Stimulated activated CD8-positive, alpha-beta memory T cell treated with anti-CD3 and anti-CD28 coated beads, Interleukin-15, amount 100 ng/mL, for 48 hours (primary cell): ENCODE measurements at places on chromosomes 13 and 19.
A peak's percentile ranks its signal among the peaks of the same experiment; 100 is the strongest.

GRCh38 chr19:48539503-48540096 is 12.4 kb upstream of the SULT2B1 start:
- DNase-seq = no peak

GRCh38 chr13:44355621-44356020 is 18.0 kb upstream of the SERP2 start:
- DNase-seq = no peak

- peak; percentile 8 for DNase-seq
Observed at GRCh38 chr13:49220036-49220855, at the start of gene MLNR. MLNR (plus strand) TSS chr13:49220338; CDS start chr13:49220338, 0 bp downstream.

DNA sequence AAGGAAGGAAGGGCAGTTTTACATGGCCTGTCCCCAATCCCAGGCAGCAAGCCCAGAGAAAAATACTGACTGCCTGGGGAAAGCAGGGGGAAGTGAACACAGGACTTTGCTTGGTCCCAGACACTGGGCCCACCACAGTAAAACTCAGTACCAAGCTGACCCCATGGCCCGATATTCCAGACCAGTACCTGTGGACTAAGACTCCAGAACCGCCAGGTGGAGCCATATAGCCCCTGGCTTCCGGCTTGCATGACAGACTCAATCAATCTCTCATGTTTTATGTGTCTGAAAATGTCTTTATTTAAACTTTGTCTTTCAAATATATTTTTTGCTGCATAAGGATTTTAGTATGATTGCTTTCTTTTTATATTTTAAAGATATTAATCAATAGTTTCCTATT is 767.9 kb upstream of the SLITRK6 start:
- no peak for DNase-seq

DNA sequence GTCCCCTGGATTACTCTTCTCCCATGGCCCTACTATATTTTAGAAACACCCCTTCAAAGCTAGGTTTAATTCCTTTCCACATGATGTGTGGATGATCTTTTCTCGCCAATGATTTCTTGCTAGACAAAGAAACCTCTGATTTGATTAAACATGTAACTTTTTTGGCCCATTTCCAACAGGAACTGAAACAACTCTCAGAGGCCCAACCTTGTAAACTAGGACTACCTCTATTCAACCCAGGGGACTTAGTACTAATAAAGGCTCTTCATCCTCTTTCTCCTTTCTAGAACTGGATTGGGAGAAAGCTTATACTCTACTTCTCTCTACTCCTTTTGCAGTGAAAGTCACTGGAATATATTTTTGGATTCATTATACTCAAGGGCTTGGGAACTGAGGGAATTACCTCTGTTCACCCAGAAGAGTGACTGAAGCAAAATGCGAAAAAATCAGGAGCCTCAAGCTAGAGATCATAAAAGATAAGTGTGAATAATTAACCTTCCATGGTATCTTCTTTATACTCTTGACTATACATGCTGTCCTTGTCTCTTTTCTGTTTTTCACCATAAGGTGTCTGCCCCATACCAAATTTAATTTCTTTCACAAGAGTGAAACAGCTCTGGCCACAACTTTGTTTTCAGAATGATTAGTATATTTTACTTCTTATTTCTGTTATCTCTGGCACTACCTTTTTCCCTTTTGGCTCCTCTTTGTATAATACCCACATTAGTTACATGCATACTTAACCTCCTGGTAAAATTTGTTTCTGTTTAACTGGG is 977.6 kb downstream of the SLITRK5 start:
- no peak for DNase-seq

- no peak for DNase-seq
Observed at GRCh38 chr13:98875146-98875729, 102.6 kb downstream of the DOCK9 start.

- DNase-seq = no peak
Observed at GRCh38 chr13:24195626-24196025, 35.1 kb downstream of the SPATA13 start.

DNA sequence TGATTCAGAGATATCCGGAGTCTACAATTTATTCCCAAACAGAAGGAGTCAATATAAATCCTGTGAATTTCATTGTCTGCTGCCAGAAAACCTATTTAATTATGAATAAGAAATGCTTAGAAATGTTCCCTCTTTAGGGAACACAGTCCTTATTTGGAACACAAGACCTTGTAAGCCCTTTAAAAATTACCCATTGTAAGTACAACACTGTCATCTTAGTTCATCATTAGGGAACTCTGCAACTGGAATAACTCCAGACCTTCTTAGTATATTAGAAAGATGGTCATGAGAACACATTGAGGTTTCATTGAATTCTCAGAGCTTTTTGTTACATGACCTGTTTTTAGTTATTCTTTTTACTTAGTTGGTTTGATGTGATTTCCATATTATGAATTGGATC is 548.5 kb upstream of the KLF12 start:
- no peak for DNase-seq

- no peak for DNase-seq
Observed at GRCh38 chr13:43804461-43805070, 17.8 kb upstream of the ENOX1 start.

DNA sequence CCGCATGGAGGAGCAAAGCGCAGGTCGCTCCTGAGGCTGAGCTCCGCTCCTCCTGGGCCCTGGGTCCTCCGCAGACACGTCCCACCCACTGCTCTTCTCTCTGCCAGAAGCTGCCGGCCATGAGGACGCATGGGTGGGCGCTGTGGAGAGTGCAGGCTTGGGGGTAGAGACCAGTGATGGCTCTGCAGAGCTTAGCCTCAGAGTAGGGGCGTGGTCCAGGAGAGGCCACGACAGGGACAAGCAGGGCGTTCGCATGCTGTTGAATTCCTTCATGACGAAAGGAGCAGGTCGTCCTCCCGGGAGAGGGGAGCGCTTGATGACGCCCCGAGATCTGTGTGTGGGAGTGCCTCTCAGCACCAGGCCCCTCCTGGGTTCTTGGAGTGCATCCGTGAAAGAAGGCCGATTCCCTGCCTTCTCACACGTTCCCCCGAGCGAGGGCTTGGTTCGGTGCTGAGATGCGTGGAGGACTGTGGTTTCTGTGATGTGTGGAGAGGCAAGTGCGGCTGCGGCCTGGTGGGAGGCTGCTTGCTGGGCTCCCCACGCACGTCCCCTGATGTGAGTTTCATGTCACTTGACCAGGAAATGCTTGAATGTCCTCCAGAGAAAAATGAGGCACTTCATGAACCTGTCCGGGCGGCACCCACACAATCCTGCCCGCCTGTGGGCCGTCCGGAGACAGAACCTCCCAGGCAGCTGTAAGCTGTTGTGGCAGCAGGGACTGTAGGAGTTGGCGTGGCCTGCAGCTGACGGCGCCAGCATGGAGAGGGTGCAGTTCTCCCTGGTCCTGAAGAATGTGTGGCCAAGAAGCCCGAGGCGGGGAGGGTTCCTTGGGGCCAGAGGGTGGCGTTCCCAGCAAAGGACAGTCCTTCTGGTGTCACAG is 4.5 kb downstream of the SF3A2 start:
- DNase-seq = no peak

- no peak for DNase-seq
Observed at GRCh38 chr13:32737111-32737571, 150.9 kb downstream of the PDS5B start.

GRCh38 chr19:1261798-1262622 is 7.1 kb upstream of the CIRBP start:
- DNase-seq = no peak

GRCh38 chr19:6691342-6691741 is 21.4 kb upstream of the TNFSF14 start:
- no peak for DNase-seq

- DNase-seq = no peak
Observed at GRCh38 chr13:51105046-51105445, 6.0 kb downstream of the C13orf42 start.

GRCh38 chr13:35720290-35720689 is 243.8 kb upstream of the MAB21L1 start:
- no peak for DNase-seq

GRCh38 chr13:30151388-30151787 is 156.0 kb downstream of the KATNAL1 start:
- DNase-seq = no peak

DNA sequence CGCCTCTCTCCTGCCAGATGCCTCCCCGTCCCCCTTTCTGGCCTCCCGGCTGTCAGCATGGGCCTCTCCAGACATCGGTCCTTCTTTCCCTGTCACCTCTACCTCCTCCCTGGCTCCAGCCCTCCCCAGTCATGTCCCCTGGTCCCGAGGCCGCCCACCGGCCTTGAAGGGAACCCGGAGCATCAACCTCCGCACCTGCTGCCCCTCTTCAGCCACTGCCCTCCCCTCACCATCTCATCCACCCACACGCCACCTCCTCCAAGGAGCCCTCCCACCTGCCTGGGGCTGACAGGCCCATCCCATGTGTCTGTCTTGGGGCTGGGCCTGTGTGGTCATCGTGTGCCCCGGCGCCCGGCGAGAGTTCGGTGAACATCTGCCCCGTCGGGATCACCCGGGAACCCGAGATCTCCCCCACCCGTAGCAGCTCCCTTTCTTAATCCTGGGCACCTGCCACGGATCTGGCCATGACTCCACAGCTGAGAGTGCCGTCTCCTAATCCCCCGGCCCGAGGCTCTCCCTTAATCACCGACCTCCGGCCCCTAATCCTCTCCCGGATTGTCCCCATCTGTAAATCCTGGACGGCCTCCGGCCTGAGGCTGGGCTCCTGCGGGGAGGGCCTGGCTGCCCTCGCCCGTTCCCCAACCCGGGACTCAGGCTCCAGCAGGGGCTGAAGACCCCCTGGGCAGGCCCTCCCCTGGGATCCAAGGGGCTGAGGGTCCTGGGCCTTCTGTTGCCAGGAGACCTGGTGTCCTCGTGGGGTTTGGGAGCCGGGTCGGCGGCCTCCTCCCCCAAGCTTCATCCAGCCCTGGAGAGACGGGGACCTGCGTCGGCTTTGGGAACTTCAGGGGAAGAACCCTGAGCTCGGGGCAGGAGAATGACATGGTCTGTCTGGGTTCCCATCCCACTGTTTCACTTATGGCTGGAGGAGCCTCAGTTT is 5.9 kb downstream of the HCN2 start:
- no peak for DNase-seq

DNA sequence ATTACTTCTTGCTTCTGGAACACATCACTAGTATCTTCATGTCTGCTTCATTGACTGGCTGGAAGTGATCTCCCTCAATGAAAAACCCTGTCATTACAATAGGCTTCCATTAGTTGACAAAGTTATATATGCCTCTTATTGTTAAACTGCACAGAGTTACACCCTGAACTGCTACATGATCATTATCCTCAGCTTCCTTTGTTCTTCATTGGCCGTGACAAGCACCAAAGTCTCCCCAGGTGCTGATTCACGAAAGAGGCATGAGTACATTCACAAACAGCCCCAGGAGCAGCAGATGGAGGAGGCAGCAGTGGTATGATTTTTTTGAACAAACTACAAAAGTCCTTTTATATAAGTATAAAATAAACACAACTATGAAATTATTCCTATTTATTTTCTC is 51.4 kb downstream of the VWA8 start:
- DNase-seq = no peak

- no peak for DNase-seq
Observed at GRCh38 chr13:32660227-32660626, 74.0 kb downstream of the PDS5B start.

- no peak for DNase-seq
Observed at GRCh38 chr13:57716295-57716694, 84.8 kb downstream of the PCDH17 start.

- DNase-seq = no peak
Observed at GRCh38 chr19:42965176-42965575, 28.2 kb upstream of the PSG7 start.

DNA sequence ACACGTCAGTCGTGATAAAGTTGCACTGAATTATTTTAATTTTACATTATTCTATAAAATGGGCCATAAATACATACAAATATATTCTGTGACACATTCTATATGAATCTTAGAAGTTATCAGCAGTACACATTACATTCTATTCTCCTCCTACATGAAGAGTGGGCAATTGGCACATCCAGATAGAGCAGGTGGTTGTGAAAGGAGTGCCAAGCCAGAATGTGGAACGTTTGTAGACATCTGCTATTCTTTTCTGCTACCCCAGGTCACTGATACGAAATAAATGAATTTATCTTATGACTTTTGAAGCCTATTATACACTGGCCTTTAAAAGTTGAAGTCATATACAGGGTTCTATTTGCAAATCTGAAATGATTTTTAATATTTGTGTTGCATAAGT is 373.2 kb downstream of the PCDH17 start:
- no peak for DNase-seq

GRCh38 chr19:27765912-27766725 is 1446.8 kb downstream of the UQCRFS1 start:
- no peak for DNase-seq

DNA sequence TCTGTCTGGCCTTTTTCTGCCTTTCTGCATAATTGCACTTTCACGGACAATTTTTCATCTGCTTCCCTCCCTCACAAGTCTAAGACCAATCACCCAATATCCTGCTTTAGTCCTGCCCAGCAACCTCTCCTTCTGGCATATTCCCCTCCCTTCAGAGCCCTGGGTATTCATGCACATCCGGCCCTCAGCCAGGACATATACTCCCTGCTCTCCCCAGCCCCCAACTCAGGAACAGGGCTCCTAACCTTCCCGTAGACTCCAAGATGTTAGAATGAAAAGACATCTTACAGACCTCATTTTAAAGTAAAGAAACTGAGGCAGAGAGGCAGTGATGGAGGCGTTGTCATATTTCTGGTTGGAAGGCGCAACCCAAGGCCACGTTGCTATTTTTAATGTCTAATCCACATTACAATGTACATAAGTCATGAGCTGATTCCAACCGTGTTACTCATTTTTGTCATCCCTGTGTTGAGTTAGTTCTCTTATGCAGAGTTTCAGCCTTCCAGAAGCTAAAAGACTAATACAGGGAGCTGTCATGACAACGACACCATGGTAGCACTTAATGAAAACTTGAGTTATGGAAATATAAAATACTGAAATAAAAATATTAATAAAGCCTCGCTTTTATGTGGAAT is 209.2 kb downstream of the TSHZ3 start:
- DNase-seq = no peak

GRCh38 chr13:92682832-92683517 is 543.6 kb upstream of the GPC6 start:
- no peak for DNase-seq

- no peak for DNase-seq
Observed at GRCh38 chr13:77580748-77581147, 45.2 kb downstream of the SCEL start.

DNA sequence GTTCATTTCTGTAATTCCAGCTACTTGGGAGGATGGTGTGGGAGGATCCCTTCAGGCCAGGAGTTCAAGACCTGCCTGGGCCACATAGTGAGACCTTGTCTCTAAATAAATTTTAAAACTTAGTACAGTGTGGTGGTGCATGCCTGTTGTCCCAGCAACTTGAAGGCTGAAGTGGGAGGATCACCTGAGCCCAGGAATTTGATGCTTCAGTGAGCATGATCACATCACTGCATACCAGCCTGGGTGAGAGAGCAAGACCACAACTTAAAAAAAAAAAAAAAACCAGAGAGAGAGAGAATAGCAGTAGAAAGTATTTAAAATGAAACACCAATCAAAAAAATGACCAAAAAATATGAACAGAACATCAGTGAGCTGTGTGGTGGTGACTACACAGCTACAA is 7.1 kb upstream of the ZNF823 start:
- no peak for DNase-seq
